ENCODE measurements at places on chromosomes 11 and 22.

- no peak for DNase-seq
Observed at GRCh38 chr11:43699870-43700269, 19.3 kb downstream of the HSD17B12 start.

DNA sequence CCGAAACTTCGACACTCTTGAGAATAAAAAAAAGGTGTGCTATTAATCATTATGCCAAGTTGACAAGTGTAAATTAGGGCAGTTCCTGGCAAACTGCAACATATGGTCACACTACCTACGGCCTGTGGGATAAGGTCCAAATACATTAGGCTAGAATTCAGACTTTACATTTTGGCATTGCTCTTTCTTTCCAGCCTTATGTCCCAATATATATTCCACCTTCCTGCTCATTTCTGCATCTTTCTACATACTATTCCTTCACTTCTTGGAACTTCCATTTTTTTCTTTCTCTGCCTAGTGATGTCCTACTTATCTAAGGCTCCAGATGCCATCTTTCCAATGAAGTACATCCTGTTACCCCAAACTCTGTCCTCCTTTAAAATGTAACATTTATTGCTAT lies 577.2 kb downstream of the LRRC4C start:
- no peak for DNase-seq

GRCh38 chr11:133081730-133082452 lies 450.4 kb downstream of the OPCML start:
- peak; percentile 39 for DNase-seq

- no peak for DNase-seq
Observed at GRCh38 chr11:116311206-116311605, 461.6 kb downstream of the BUD13 start.

DNA sequence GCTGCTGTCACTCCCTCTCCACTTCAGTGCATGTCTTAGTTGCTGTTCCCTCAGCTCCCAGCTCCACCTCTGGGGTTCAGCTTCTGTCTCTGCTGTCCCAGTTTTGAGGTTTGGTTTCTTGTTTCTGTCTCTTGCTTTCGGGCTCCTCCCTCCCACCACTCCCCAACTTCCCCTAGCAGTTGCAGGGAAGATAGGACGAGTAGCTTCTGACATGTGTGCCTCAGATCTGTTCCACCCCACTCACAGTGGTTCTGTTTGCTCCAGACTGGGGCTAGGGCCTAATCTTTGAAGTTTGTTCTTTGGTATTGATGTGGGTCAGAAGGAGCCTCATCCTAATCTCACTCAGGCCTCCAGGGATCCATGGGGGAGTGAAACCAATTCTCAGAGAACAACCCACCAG lies 2.6 kb upstream of the RRM1 start:
- no peak for DNase-seq

DNA sequence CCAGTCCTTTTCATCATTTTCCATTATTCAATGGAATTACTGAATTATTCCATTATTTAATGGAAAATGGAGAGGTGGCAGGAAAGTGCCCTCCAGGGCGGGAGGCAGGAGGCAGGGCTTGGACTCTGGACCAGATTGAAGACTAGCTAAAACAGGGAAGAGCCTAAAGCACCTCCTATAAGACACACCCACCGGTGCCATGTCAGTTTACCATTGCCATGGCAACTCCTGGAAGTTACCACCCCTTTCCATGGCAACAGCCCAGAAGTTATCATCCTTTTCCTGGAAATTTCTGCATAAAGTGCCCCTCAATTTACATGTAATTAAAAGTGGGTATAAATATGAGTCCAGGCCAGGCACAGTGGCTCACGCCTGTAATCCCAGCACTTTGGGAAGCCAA lies 443.7 kb downstream of the TBC1D22A start:
- no peak for DNase-seq

DNA sequence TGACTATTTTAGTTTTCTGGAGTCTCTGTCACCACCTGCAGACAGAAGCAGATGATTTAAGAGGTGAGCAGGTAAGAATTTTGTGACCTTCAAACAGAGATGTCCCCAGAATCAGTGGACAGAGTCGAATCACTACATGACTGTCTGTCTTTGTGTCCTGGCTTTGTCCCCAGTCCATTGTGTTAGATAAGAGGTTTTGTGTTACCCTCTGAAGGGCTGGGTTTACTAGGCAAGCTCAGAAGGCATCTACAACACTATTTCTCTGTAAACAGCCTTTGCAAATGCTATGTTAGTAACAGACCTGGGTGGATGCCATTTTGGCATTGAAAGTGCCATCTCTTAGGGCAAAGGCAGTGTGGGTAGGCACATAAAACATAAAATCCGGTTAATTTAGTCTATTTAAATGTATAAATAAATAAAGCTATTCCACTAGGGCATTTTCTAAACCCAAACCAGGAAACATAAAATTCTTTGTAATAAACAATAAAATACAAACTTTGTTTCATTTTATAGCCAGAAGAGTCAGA lies 40.3 kb upstream of the CADM1 start:
- DNase-seq = peak; percentile 61

GRCh38 chr22:20583471-20583922 lies 76.1 kb downstream of the MED15 start:
- peak; percentile 46 for DNase-seq
